NCI-H187 (cell line): ENCODE measurements at places on chromosomes 5 and 9.

DNA sequence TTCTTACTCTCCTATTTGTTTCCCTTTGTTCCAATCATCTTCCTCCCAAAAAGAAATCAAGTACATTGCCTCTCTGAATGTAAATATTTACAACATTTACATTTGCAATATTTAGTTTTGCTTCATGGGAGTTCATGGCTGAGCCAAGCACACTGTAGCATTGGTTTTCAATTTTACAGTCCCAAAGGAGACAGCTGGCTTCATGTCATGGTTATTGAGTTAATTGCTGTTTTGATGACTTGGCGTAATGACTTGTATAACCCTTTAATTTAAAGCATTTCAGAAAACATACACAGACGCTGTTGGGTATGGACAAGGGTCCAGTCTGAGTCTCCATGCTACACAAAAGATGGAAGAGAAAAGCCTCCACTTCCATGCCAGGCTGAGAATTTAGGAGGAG lies 25.6 kb upstream of the VLDLR start:
- no peak for DNase-seq

GRCh38 chr9:74921737-74922136 lies 31.0 kb downstream of the C9orf40 start:
- no peak for DNase-seq

GRCh38 chr5:139094154-139095131 lies 103.7 kb downstream of the SIL1 start:
- no peak for DNase-seq

- no peak for DNase-seq
Observed at GRCh38 chr5:148970876-148971275, 92.0 kb downstream of the SH3TC2 start.

DNA sequence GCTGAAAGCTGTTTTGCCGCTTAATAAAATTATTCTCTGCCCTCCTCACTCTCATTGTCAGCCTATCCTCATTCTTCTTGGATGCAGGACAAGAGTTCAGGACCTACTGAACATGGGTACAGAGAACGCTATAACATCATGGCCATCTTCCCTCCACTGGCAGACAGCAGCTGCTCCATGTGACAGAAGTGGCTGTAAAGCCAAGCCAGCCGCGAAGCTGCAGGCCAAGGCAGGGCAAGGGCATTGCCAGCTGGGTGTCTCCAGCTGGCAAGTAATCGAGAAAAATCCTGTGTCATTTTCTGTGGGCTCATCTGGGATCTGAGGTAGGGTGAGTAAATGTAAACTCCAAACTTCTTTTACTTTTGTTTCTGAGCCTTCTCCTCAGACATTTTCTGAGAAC lies 84.8 kb downstream of the SLC25A46 start:
- no peak for DNase-seq

- no peak for DNase-seq
Observed at GRCh38 chr5:55601204-55601618, 66.4 kb upstream of the PLPP1 start.

DNA sequence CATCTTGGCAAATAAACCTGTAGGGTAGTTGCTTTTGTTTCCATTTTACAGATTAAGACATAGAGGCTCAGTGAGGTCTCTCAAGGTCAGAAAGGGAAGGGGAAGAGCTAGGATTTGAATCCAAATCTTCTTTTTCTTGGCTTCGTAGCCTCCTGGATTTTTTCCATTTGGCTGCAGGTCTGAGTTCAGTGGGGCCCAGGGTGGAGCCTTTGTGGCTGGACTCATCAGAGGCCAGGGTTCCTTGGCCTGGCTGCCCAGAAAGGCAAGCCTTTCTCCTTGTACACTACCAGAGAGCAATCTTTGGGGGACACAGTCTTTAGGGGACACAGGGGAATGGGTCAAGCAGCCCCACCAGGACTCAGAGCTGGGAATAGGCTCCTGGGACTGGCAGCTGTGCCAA lies 10.5 kb upstream of the TRAF1 start:
- DNase-seq = no peak

- DNase-seq = no peak
Observed at GRCh38 chr9:135251331-135251761, 163.9 kb downstream of the OLFM1 start.

GRCh38 chr9:114238472-114238871 lies 83.1 kb downstream of the COL27A1 start:
- no peak for DNase-seq

GRCh38 chr9:25648116-25648515 lies 30.1 kb downstream of the TUSC1 start:
- no peak for DNase-seq
